Stimulated activated naive CD8-positive, alpha-beta T cell treated with anti-CD3 and anti-CD28 coated beads, Interleukin-15, amount 100 ng/mL, for 72 hours (primary cell): ENCODE measurements at places on chromosomes 5 and 9.

GRCh38 chr9:113738496-113738892, 137.6 kb upstream of the ZNF618 start:
- DNase-seq, result no peak

- no peak for DNase-seq
Observed at GRCh38 chr5:32630867-32631491, 45.6 kb downstream of the SUB1 start.

- DNase-seq, result no peak
Observed at GRCh38 chr5:80408484-80409366, 861 bp downstream of the ZFYVE16 start.

DNA sequence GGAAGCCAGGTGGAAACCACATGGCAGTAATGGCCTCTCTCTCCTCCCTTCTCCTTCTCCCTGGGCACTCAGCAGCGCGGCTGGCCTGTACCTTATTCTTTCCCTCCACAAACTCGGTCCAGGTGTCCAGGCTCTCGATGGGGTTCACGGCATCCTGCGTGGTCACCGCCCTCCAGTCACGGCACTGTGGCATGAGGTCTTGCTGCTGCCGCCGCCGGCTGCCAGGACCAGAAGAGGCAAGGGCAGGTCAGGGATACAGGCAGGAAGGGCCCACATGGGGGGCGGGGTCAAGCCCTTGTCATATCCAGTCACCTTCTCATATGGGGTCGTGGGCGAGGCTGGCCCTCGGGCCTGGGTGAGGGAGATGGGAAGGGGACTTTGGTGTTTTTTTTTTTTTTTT, 25.6 kb downstream of the FLT4 start:
- no peak for DNase-seq

- DNase-seq, result no peak
Observed at GRCh38 chr9:3948826-3949556, 350.9 kb downstream of the GLIS3 start.

DNA sequence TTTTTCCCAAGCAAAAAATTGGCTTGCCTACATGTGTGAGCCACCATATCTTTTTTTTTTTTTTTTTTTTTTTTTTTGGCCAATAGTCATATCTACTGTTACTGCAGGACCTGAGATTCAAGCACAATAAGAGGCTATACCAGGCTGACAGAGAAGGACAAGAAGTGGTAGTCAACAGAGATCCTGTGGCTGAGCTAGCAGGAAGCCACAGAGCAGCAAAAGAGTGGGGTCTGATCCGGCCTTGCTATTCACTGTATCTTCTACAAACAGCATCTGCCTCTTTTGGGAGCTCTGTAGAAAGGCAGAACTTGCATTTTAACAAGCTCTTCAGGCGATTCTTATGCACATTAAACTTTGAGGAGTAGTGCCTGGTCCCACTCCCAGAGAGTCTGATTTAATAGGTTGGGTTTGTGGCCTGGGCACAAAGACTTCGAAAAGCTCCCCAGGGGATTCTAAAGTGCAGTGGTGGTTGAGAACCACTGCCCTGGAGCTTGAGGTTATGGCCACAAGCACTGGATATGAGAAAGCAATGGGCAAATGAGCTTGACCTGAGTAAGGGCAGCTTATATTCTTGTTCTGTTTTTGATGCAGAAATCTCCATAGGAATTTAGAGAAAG, 162.8 kb downstream of the PIK3R1 start:
- peak; percentile 23 for DNase-seq

DNA sequence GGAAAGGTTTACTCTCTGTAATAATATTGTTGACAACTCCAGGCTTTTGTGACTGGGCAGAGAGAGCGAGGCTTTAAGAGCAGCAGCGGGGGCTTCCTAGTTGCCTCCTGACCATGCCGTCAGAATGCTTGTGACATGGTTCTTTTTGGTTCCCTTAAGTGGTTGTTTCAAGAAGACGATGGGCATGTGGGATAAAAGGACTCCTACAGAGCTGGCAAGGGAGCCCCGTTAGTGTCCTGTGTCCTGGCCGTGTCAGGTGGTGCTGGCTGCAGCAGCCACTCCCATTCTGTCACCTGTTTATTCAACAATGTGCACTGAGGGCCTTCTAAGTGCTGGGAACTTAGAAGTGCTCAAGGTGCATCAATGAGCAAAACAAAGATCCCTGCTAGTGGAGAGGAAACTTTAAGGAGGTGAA, 19.7 kb downstream of the LCP2 start:
- DNase-seq, result no peak

DNA sequence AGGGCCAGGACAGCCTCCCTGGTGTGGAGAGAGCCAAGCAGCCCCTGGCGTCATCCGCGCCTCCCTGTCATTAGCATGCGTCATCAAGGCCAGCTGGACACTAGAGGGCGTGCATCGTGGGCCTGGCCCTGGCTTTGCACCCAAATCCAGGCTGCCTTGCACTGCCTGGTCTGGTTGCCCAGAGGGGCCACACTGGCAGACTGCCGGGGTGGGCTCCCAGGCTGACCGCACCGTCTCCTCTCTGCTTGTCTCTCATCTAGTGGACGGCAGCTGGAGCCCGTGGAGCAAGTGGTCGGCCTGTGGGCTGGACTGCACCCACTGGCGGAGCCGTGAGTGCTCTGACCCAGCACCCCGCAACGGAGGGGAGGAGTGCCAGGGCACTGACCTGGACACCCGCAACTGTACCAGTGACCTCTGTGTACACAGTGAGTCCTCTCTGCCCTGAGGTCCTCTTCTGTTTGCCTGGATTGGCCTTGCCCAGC, 29.0 kb downstream of the HK3 start:
- DNase-seq, result no peak

- DNase-seq, result no peak
Observed at GRCh38 chr5:148828511-148829247, 2.3 kb downstream of the ADRB2 start.

GRCh38 chr5:64489857-64490256, 16.0 kb upstream of the RGS7BP start:
- no peak for DNase-seq

DNA sequence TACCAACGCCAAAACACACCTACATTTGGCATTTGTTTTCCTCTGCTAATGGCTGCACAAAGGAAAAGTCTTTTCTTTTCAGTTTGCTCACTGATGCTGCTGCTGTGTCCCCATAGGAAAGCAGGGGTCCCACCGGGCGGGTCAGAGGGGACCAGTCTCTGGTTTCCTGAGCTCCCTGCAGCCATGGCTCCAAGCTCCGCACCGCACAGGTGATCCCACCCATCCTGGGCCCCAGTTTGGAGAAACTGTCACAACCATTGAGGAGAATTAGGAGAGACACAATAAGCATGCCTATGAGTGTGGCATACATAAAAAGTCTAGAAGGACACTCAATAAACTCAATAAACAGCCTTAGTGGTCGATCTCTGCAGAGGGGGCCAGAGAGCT, 19.9 kb downstream of the MED10 start:
- no peak for DNase-seq

DNA sequence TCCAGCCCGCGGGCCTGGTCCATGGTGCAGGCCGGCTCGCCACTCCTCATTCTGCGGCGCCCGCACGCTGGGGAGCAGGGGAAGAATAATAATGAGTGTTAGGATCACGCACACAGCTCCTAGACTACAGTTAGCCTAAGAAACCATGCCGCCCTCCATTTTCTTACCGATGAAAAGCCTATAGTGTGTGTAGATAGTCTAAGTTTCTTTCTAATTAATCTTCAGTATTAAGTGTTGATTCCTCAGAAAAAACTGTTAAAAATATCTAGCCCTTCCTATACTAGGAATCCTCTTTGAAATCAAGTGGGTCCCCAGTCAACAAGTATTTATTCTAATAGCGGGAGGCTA, 9.3 kb downstream of the ZBED3 start:
- DNase-seq, result no peak

DNA sequence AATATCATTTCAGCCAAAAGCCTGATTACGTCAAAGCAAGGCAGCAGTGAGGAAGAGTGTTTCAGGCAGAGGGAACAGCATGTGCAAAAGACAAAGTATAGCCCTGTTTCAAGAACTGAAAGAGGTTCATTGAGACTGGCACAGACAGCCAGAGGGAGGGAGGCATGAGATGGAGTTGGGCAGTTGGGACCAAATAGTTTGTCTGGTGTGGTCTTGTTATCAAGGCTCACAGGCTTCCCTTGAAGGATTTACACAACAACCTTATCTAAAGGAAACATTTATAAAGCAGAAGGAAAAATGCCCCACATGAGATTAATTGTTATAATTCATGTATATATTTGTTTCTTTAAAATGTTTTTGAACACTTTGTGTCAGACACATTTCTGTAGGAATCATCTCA, 253.3 kb downstream of the DMAC1 start:
- DNase-seq, result no peak

GRCh38 chr5:61617995-61618525, 286.0 kb downstream of the ZSWIM6 start:
- no peak for DNase-seq

DNA sequence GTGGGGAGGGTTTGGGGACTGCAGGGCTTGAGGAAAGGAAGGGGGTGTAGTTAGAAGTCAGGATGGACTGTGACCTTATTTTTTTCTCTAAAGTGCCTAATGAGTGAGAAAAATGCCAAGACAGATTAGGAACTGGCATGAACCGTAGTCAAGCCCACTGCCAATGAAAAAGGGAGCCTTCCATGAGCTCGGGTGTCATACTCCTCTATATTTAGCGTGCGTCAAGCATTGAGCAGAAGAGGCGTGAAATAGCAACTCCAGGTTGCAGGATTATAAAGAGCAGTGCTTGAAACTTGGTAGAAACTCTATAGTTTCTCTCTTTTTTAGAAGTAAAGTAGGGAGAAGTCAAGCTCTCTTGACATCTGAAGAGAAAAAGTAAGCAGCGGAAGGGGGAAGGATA, 1.8 kb downstream of the SGCD start:
- no peak for DNase-seq
